CMK (cell line): ENCODE measurements at places on chromosomes 5 and 9.

DNA sequence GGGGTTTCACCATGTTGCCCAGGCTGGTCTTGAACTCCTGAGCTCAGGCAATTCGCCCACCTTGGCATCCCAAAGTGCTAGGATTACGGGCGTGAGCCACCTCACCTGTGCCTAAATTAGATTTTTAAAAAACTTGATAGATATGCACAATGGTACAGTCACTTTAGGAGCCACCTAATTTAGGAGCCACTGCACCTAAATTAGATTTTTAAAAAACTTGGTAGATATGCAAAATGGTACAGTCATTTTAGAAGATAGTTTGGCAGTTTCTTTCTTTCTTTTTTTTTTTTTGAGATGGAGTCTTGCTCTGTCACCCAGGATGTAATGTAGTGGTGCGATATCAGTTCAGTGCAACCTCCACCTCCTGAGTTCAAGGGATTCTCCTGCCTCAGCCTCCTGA is 37.8 kb upstream of the PLPP1 start:
- no peak for DNase-seq

DNA sequence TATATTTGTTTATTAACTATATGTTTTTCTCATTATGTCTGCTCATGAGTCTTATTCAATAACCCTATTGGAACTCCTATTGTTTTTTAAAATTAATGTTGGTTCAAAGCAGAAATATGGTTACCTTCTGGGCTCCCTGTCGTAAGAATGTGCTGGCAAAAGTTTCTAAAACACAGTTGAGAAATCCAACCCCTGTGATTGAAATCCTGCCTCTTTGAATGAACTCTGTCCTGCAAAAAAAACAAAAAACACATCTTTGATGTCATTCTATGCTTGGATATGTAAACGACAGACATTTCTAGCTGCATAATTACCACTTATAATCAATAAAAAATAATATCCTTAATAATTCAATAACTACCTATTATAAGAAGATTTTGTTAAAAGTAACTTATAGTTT is 38.8 kb downstream of the PRELID2 start:
- DNase-seq = no peak

GRCh38 chr5:106094204-106094607 is 1576.5 kb downstream of the EFNA5 start:
- DNase-seq = no peak

GRCh38 chr5:155649666-155650065 is 636.1 kb downstream of the KIF4B start:
- no peak for DNase-seq

GRCh38 chr9:21096172-21096900 is 18.6 kb upstream of the IFNB1 start:
- DNase-seq = no peak

DNA sequence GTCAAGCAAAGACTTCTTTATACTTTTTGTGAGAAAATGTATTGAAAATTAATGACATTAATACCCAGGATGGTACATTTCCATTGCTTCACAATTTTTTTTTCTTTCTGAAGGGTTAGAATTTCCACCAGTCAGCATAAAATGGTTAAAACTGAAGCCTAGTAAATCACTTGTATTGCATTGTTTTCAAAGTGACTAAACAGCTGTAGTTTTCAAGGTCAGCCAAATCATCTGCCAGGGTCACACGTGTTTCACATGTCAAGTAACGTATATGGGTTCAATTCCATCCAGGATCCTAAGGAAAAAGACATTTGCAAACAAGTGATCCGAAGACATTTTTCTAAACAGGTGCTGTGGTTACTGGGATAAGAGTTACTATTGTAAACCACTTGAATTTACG is 574.2 kb downstream of the RAB3C start:
- DNase-seq = no peak

GRCh38 chr5:103942587-103943186 is 380.1 kb upstream of the NUDT12 start:
- no peak for DNase-seq

DNA sequence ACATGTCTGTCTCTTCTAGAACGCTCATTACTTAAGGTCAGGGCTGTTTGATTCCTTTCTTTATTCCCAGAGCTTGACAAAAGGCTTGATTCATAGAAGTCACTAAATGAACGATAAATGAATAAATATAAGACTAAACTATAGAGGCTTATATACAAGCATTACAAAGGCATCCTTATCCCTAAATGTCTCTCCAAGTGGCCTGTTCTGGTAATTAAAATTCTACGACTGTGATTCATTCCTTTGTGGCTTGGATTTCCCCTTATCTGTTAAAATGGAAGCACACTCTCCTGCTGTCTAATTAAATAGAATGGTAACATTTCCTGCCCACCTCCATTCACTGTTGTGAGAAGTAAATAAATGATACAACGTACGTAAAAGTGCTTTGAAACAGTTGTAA is 49.5 kb downstream of the C7 start:
- DNase-seq = no peak

- DNase-seq = no peak
These were observed 7.2 kb downstream of the CNOT8 start for GRCh38 chr5:154865466-154866184.

DNA sequence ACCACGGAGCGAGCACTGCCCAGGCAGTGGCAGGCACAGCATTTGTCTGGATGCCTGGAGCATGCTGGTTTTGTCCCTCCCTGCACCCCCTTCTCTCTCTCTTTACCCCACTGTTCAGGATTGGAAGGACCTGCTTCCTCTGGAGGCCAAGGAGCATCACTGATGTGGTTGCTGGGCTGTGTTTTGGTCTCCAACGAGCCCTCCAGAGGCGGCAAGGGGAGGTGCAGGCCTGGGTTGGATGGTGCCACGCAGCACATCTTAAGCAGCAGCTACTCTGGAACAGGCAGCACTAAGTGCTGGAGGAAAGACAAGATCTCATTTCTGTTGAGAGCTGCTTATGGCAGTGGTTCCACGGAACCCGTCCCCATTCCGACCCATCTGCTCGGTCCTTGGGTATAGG is 139.6 kb downstream of the CMYA5 start:
- no peak for DNase-seq

DNA sequence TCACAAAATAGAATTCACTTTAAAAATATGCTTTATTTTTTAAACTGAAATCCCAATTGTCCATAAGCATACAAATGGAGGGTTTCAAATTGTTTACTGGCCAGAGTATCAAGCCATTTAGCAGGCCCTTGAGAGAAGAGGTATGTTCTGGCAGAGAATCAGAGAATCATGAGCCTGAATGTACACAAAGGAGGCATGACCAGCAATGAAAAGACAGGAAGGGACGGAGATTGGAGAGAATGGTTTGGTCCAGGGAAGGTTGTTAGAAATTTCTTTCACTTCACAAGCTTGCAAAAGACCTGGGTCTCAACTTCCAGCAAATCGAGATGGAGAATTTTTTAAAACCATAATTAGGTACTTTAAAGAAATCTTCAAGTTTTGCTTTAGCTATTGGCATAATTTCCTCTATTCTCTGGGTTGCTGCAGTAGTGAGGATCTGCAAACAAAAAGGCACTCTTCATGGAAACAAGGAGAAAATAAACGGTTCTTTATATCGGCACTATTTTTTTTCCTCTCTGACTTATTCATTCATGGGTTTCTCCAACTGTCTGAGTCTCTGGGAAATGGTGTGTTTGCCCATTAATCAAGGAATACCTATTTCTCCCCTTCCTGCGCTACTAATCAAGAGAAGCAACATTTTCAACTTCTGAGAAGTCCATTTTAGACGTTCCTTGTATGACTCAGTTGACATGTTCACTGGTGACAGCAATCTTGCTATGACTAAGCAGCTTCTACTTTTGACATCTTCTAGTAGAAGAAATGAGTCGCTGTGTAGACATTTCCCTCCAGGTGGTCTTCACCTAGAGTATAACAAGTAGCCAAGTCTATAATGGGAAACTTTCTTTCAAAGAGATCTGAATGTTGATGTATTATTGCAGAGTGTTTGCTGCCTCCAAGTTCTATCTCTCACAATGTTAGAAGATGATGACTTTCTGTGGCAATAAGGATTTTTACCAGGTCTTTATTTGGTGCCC is 23.1 kb upstream of the ERCC6L2 start:
- DNase-seq = no peak

DNA sequence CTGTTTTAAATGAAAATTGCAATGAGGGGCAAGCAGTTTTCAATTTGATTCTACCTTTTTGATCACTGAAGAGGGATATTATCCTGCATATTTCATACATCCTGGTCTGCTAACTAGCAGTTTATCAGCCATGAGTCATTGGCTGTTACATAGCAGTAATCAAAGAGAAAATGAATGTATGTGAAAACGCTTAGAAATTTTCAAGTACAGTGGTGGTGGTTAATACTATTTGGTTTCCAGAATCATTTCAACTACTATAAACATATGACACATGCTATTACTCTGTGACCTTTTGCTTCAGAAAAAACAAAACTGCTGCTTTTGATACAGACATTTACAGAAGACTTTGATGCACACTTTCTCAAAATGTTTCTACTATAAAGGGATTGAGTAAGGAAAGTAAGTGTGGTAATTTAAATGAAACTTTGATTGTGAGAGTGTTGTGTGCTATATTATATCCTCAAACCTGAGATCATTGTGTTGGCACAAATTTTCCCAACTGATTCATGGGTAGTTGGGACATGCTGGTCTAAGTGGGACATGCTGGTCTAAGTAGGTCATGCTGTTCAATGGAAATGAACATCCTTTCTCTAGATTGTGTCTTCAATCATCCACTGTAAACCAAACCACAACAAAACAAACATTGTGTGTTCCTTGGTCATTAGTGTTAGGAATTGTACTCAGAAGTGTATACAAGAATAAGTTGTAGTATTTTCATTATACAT is 5.1 kb downstream of the RNF14 start:
- no peak for DNase-seq

GRCh38 chr9:6764950-6765349 is 7.2 kb downstream of the KDM4C start:
- no peak for DNase-seq

- no peak for DNase-seq
These were observed 7.1 kb downstream of the KIF20A start for GRCh38 chr5:138186002-138186447.

GRCh38 chr5:124301850-124302249 is 444.6 kb downstream of the ZNF608 start:
- DNase-seq = no peak

DNA sequence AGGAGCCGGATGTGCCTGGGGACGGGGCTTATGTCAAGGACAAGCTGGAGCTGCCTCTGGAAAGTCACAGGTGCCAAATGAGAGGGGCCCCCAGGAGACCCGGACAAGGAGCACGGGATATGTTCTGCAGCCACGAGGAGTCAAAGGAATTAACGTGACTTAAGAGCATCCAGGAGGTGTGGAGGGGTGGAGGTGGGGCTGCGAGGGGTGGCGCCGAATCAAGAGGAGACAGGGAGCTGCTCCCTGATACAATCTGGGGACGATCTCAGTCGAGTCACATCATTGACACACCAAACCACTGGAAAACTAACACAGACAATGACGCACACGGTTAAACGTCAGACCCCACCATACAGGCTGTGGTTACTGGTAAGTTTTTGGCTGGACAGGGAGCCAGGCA is 10.4 kb downstream of the CCDC127 start:
- no peak for DNase-seq
